ENCODE measurements at places on chromosomes 4 and X.

- DNase-seq, result no peak
- H3K36me3 ChIP-seq, result no peaks in the 10 kb centered on the region
- H3K4me1 ChIP-seq, result no peaks in the 10 kb centered on the region
- H3K4me3 ChIP-seq, result no peak overlapping the region
- no peak overlapping the region for H3K27ac ChIP-seq
Observed at GRCh38 chr4:81166458-81167160, 48.4 kb downstream of the PRKG2 start.

- no peaks in the 10 kb centered on the region for H3K27me3 ChIP-seq
- peaks cover 15% of the 10 kb centered on the region for H3K4me1 ChIP-seq
- no peak for DNase-seq
- no peaks in the 10 kb centered on the region for H3K36me3 ChIP-seq
Observed at GRCh38 chrX:132378281-132378680, 110.6 kb downstream of the MBNL3 start.

GRCh38 chr4:178448372-178449035 is 1006.3 kb upstream of the AGA start:
- no peaks in the 10 kb centered on the region for H3K4me1 ChIP-seq
- no peak for DNase-seq
- H3K27me3 ChIP-seq, result no peaks in the 10 kb centered on the region
- H3K4me3 ChIP-seq, result no peak overlapping the region
- no peak overlapping the region for H3K27ac ChIP-seq
- H3K36me3 ChIP-seq, result no peaks in the 10 kb centered on the region

GRCh38 chrX:38082309-38082708 is 76.0 kb downstream of the SYTL5 start:
- no peak for DNase-seq
- no peaks in the 10 kb centered on the region for H3K27me3 ChIP-seq

- DNase-seq, result no peak
- no peak overlapping the region for H3K4me3 ChIP-seq
- no peaks in the 10 kb centered on the region for H3K4me1 ChIP-seq
- no peaks in the 10 kb centered on the region for H3K27me3 ChIP-seq
- H3K27ac ChIP-seq, result no peak overlapping the region
- H3K36me3 ChIP-seq, result no peaks in the 10 kb centered on the region
Observed at GRCh38 chrX:70922774-70923473, 8.0 kb downstream of the SLC7A3 start.

DNA sequence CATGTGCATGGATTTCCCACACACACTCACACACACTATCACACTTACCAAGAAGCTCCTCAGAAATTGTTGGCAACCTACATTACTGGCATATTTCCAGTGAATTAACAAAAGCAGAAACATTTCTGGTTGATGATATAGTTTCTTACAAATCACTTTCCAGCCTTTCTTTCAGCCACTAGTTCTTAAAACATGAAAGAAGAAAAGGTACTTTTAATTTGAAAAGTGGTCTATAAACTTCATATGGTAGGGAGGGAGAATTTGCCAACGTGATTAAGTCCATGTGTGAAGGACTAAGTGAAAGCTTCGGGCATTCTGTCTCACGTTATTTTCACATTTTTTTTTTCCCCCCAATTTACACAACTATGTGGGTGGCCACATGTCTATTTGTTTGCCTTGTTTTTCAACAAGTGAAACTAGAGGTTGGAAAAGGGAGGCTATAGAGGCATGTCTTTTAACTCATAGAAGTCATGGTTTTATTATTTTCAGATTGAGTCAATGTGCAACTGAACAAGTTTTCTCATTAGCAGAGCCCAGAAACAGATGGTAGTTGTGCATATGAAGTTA is 832.1 kb upstream of the INTU start:
- H3K27ac ChIP-seq, result no peak overlapping the region
- no peak for DNase-seq
- H3K4me3 ChIP-seq, result no peak overlapping the region
- H3K36me3 ChIP-seq, result no peaks in the 10 kb centered on the region
- no peaks in the 10 kb centered on the region for H3K27me3 ChIP-seq
- H3K4me1 ChIP-seq, result no peaks in the 10 kb centered on the region

DNA sequence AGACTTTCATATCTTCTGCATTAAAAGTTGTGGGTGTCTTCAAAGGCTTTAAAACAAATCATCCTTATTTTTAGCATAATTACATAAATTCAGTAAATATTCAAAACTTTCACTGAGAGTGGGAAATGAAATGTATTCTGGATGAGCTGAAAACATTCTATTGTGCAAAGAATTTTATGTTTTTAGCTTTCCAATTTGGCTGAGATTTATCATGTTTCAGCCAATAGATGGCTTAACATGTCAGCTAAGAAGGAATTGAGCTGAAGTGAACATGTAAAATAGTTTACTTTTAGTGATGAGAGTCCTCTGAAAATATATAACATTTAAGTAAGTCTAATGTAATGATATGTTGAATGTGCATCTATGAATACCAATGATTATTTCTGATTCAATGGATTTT is 213.5 kb upstream of the GIMD1 start:
- no peak for DNase-seq
- no peaks in the 10 kb centered on the region for H3K27me3 ChIP-seq
- no peaks in the 10 kb centered on the region for H3K4me1 ChIP-seq

DNA sequence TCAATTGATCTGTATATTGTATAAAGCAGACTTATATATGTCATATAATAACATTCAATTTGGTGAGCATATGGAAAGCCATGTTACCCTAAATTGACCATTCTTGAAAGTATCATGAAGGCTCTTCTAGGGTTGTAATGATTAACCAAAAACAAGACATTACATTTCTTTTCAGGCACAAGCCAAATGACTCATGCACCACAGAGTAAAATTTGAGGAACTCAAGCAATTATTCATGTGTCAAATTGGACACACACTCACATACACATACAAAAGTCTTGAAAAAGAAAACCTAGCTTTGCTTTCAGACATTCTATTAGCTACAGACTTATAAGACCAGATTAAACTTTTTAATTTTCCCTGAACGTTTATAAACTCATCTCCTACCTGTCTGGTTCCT is 146.5 kb upstream of the PCDH18 start:
- H3K27me3 ChIP-seq, result no peaks in the 10 kb centered on the region
- DNase-seq, result no peak
- no peaks in the 10 kb centered on the region for H3K36me3 ChIP-seq
- no peak overlapping the region for H3K27ac ChIP-seq
- no peaks in the 10 kb centered on the region for H3K4me1 ChIP-seq

GRCh38 chr4:82885410-82885809 is 5.5 kb downstream of the SEC31A start:
- H3K4me3 ChIP-seq, result no peak overlapping the region
- H3K4me1 ChIP-seq, result peaks cover 4% of the 10 kb centered on the region
- peaks cover 5% of the 10 kb centered on the region for H3K36me3 ChIP-seq
- no peaks in the 10 kb centered on the region for H3K27me3 ChIP-seq

GRCh38 chrX:39438603-39439602 is 637.6 kb downstream of the MID1IP1 start:
- H3K4me1 ChIP-seq, result no peaks in the 10 kb centered on the region
- no peaks in the 10 kb centered on the region for H3K36me3 ChIP-seq
- H3K27me3 ChIP-seq, result no peaks in the 10 kb centered on the region
- no peak overlapping the region for H3K4me3 ChIP-seq

GRCh38 chr4:183541010-183541751 is 36.3 kb downstream of the ING2 start:
- DNase-seq, result no peak
- H3K4me3 ChIP-seq, result no peak overlapping the region
- H3K4me1 ChIP-seq, result no peaks in the 10 kb centered on the region
- no peaks in the 10 kb centered on the region for H3K36me3 ChIP-seq

- H3K4me3 ChIP-seq, result no peak overlapping the region
- no peaks in the 10 kb centered on the region for H3K4me1 ChIP-seq
- H3K27ac ChIP-seq, result no peak overlapping the region
- DNase-seq, result no peak
Observed at GRCh38 chr4:121885115-121885514, 14.8 kb upstream of the BBS7 start.

- H3K27ac ChIP-seq, result no peak overlapping the region
- H3K36me3 ChIP-seq, result no peaks in the 10 kb centered on the region
- H3K4me3 ChIP-seq, result no peak overlapping the region
- no peak for DNase-seq
- no peaks in the 10 kb centered on the region for H3K4me1 ChIP-seq
- H3K27me3 ChIP-seq, result no peaks in the 10 kb centered on the region
Observed at GRCh38 chr4:119136546-119136945, 914 bp downstream of the MYOZ2 start.

- H3K27ac ChIP-seq, result no peak overlapping the region
- no peak overlapping the region for H3K4me3 ChIP-seq
- H3K27me3 ChIP-seq, result no peaks in the 10 kb centered on the region
- no peaks in the 10 kb centered on the region for H3K36me3 ChIP-seq
- no peak for DNase-seq
Observed at GRCh38 chrX:110327336-110327735, 9.5 kb upstream of the AMMECR1 start.

DNA sequence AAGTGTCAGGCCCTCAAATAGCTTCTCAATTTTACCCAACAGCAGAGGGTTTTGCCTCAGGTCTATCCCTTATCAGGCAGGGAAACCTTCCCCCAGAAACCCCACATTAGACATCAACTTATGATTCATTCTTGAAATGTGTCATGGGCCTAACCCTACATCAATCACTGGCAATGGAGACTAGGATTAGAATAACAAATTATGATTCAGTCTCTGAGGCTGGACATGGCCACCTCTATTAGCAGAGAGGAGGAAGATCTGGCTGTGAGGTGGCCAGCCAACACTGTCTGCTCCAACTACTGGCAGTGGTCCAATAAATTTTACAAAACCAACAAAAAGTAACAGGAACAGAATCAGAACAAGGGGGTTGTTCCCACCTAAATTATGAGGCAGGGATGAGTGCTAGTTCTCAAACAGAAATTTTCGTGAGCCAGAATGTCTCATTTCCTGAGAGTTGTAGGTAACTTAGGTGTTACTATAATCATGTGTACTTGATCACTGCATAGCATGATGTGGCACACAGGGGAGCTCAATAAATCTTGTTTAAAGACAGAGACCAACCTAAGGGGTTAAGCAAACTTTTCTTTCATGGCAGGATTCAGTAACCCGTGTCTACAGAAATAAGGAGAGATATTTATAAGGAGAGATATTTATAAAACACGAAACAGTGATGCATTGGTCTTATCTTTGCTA is 126.8 kb downstream of the NFKB1 start:
- H3K4me1 ChIP-seq, result peaks cover 13% of the 10 kb centered on the region
- no peak overlapping the region for H3K27ac ChIP-seq
- DNase-seq, result no peak
- no peaks in the 10 kb centered on the region for H3K27me3 ChIP-seq

DNA sequence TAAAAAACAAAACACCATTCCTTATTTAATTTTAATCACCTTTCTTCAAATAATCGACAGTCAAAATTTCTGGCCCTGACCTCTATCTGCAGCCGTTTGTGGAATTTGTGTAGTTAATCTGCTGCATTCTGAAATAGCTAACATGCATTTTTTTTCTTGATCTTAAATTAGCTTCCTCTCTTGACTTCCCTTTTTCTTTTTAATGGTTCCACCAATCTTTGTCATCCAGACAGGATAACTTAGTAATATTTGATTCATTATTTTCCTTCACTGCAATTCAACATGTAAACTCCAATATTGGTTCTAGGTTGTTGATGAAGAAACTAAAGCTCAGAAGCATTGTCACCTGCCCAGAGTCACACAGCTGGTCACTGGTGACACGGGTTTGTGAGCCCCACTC is 77.3 kb downstream of the ARHGAP10 start:
- no peak overlapping the region for H3K27ac ChIP-seq
- H3K27me3 ChIP-seq, result no peaks in the 10 kb centered on the region
- no peaks in the 10 kb centered on the region for H3K4me1 ChIP-seq
- DNase-seq, result no peak

DNA sequence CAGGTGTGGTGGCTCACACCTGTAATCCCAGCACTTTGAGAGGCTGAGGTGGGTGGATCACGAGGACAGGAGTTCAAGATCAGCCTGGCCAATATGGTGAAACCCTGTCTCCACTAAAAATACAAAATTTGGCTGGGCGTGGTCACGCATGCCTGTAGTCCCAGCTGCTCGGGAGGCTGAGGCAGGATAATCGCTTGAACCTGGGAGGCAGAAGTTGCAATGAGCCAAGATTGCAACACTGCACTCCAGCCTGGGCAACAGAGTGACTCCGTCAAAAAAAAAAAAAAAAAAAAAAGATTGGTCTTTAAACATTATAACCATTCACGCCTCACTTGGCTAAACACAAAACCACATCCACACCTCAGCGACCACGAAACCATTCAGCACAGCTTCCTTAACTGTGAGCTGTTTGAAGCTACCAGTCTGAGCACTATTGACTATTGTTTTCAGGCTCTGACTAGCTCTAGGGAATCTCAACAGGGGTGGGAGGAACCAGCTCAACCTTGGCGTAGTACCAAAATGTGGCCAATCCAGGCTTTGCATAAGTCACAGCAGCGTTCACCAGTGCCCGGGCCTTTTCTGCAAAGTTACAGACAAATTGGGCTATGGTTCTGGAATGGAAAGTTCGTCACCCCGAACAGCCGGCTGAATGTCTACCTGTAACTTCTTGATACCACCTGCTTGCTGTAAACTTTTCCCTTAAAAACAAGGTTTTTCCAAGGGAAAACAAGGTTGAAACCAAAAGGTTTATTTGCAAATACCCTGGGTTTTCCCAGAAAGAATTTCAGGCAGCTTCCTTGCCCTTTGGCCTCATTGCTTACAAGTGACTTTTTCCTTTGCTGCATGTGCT is 73.6 kb upstream of the DHX15 start:
- no peaks in the 10 kb centered on the region for H3K27me3 ChIP-seq
- no peak overlapping the region for H3K4me3 ChIP-seq
- no peaks in the 10 kb centered on the region for H3K4me1 ChIP-seq
- peak overlapping the region; percentile 37 for H3K27ac ChIP-seq
- no peaks in the 10 kb centered on the region for H3K36me3 ChIP-seq
- peak; percentile 79 for DNase-seq

DNA sequence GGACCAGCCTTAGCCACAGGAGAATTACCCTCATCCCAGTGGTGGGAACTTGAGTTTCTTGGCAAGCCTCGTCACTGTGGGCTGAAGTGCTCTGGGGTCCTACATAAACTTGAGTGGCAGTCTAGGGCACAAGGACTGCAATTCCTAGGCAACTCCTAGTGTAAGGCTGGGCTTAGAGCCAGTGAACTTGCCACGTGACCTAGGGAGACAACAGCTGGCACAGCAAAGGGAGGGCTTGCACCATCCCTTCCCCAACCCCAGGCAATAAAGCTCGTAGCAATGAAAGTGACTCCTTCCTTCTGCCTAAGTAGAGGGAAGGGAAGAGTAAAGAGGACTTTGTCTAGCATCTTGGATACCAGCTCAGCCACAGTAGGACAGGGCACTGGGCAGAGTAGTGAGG is 81.8 kb downstream of the TEX11 start:
- H3K27ac ChIP-seq, result no peak overlapping the region
- H3K27me3 ChIP-seq, result peaks cover 15% of the 10 kb centered on the region
- H3K4me1 ChIP-seq, result no peaks in the 10 kb centered on the region
- no peaks in the 10 kb centered on the region for H3K36me3 ChIP-seq

GRCh38 chrX:41259516-41259915 is 74.4 kb upstream of the DDX3X start:
- H3K4me3 ChIP-seq, result no peak overlapping the region
- no peaks in the 10 kb centered on the region for H3K27me3 ChIP-seq
- H3K36me3 ChIP-seq, result no peaks in the 10 kb centered on the region
- H3K4me1 ChIP-seq, result no peaks in the 10 kb centered on the region
- no peak for DNase-seq

- no peak for DNase-seq
- H3K27me3 ChIP-seq, result no peaks in the 10 kb centered on the region
- no peak overlapping the region for H3K27ac ChIP-seq
Observed at GRCh38 chr4:39146211-39146610, 36.1 kb upstream of the WDR19 start.

- no peak for DNase-seq
- H3K27ac ChIP-seq, result no peak overlapping the region
- H3K4me3 ChIP-seq, result no peak overlapping the region
- H3K4me1 ChIP-seq, result no peaks in the 10 kb centered on the region
- no peaks in the 10 kb centered on the region for H3K27me3 ChIP-seq
Observed at GRCh38 chr4:65668201-65669089, 1.8 kb downstream of the EPHA5 start.

All from right lobe of liver (tissue), 6 donors.